ENCODE measurements at places on chromosomes 2 and 18.

DNA sequence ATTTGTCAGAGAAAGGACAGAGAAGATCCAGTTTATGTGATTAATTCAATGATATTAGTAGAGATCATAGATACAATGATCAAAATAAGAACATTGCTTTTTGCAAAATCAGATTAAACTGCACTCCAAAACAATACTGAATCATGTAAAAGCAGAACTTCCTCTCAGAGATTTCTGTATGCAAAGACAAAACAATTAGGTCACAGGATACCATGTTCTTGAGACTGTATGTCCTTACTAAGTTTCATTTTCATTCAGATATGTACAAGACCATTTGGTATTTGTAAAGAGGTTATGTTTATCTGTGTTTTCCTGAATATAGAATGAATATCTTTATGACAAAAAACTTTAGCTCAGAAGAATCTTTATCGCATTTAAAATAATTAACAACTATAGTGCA lies 161.8 kb downstream of the DLGAP1 start:
- no peak for DNase-seq

DNA sequence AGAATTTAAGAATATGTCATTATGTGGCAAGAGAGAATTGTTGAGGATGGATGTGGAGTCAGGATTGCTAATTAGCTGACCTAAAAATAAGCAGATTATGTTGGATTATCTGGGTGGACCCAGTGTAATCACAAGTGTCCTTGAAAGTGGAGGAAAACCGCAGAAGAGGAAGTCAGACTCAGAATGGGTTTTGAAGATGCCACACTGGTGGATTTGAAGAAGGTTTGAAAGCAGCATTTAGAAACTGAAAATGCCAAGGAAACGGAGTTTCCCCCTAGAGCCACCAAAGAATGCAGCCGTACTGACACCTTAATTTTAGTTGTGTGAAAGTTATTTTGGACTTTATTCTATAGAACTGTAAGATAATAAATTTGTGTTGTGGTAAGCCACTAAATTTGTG lies 41.6 kb upstream of the DPP10 start:
- no peak for DNase-seq

DNA sequence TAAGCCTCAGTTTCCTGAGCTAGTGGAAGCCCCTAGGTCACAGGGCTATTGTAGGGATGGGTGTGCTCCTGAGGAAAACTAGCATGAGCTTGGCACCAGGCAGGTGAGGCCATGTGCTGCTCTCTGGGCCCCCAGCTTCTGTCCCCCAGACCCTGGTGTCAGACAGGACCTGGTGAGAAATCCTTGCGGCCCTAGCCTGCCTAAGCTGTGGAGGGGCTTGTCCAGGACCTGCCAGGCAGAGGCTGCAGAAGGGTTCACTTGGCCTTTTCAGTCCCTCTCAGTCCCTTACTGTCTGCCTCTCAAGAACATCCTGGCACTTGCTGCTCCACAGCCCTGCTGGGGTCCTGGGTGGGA lies 58.4 kb downstream of the ZFP36L2 start:
- no peak for DNase-seq

DNA sequence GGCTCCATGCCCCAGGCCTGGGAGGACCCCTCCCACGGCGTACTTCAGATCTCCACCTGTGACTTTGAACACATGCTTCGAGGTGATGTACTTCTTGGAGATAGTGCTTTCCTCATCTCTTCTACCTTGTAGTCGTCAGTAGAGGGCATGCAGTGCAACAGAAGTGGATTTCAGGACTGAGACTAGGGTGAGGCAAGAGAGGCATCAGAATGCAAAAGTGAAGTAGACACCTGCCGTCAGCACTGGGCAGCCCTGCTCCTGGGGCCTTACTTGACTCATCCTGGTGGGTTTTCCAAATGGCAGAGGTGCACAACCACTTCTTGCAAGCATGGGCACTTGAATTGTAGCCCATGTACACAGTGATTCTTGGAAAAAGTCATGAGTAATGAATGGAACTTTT lies 258.8 kb downstream of the NEDD4L start:
- no peak for DNase-seq

DNA sequence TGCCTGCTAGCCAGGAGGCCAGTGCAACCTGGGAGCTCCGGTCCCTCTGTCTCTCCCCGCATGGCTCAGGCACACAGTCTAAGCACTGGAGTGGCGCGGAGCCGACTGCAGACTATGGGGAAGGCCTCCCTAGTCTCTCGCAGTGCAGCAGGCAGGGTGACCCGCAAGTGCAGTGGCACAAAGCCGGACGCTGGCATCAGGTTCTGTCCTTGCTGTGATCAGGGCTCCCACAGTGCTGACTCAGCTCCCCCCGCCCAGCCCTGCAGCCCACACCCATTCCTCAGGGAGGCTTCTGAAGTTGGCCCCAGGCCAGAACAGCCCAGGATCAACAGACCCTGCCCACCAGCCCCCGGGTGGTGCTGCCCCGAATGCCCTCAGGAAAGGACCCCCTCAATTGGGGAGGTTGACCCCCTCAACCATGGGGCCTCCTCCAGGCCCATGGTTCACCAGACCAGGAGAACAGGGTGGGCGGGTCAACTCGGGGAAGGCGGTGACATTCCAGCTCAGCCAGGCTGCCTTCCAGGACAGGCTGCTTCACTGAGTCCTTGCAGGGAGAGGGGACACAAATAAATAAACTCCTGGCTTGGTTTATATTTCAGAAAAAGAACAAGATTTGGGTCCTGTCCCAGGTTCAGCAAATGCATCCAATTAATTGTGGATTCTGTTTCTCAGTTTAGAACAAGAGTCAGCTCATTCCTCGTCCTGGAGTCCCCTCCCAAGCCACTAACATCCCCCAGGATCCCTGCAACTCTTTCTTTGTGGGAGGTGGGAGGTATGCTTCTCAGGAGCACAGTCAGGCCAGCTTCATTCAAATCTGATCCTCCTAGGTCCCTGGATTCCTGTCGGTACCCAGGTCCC lies 12.2 kb downstream of the BIN1 start:
- DNase-seq = no peak

GRCh38 chr18:26813043-26813442 lies 52.5 kb downstream of the AQP4 start:
- DNase-seq = no peak

DNA sequence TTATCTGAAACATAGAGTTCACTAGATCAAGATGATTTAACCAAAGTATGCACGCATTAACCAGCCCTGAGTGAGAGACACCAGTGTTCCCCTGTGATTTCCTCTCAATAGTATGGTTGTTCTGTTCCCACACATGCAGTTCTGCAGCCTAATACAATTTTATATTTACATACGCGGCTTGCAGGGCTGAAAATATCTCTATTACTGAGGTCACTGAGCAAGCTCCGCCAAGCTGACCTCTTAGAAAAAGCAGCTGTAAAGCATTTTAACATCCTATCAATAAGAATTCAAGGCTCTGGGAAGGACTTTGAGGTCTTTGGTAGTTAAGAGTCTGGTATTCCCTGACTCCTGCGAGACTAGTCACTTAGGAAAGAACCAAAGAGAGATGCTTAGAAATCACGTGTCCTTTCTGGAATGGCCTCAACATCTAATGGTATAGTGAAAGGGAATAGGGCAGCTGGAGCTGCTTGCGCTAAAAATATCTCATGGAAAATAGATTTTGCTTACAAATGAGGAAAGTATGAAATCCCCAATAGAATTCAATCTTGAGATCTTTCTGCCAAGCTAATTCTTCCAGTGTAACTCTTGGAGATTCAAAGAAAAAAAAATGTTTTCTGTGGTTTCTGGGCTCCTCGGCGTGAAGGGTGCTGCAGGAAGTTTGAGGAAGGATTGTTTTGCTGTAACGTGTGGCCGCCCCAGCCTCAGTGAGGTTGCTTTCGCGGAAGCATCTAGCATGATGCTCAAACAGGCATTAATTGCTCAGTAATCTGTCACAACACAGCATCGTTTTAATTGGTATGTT lies 59.2 kb downstream of the DOCK10 start:
- no peak for DNase-seq

DNA sequence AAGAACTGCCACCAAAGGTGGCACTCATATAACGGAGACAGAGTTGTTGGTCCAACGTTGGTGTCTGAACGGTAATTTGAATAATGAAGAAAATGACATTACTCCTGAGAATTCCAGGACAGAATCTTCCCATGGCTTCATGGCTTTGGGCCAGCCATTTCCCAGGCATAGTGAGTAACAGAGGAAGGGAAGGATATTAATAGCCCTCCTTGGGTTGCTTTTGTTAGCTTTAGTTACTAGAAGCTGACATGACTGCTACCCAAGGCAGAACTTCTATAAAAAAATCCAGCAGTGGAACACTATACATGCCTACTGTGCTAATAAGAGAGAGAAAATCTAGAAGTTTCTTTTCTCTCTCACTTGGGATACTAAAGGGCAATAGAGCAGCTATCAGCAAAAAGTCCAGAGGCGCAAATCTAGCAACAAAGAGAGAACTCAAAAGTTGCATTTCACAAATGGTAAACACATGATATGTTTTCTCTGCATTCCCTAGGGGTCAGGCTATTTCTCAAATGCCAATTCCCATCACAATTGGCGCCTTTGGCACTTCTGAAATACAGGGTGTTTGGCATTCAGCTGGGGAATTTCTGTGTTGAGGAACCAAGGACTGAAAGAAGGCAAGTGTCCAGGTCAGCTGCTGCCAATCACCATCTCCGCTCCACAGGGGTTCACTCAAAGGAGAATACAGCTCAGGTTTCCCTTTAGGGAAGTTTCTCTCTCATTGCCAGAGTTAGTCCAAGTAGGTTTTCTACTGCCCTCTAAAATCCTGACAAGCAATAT lies 160.8 kb upstream of the KYNU start:
- DNase-seq = no peak

All from KG1 (cell line).